ENCODE measurements at places on chromosomes 3 and 15.

DNA sequence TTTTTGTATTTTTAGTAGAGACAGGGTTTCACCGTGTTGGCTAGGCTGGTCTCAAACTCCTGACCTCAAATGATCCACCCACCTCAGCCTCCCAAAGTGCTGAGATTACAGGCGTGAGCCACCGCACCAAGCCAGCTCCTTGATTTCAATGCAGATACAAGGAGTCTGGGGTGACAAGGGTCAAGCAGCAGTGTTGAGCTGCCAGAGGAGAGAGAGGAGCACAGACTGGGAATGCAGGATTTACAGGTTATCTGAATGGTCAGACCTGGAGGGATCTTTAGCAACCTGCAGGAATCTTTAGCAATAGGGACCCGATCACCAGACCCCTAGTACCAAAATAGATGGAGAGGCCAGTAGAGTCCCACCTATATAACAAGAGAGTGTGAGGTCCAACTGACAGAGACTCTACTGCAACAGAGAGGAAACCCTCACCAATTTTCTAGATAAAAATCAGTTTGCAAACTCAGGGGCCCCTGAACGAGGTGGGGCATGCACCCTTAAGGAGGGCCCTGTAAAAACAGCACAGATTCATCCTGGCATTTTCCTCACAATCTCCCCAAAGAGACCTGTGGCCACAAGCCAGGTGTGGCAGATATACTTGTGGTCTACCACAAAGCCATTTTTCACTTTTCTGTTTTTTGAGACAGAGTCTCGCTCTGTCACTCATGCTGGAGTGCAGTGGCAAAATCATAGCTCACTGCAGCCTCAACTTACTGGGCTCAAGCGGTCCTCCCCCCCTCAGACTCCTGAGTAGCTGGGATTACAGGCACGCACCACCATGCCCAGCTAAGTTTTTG lies 10.7 kb upstream of the SHISA5 start:
- no peak for DNase-seq

- no peak for DNase-seq
Measured at GRCh38 chr3:60192297-60193114, 1058.7 kb downstream of the FHIT start.

DNA sequence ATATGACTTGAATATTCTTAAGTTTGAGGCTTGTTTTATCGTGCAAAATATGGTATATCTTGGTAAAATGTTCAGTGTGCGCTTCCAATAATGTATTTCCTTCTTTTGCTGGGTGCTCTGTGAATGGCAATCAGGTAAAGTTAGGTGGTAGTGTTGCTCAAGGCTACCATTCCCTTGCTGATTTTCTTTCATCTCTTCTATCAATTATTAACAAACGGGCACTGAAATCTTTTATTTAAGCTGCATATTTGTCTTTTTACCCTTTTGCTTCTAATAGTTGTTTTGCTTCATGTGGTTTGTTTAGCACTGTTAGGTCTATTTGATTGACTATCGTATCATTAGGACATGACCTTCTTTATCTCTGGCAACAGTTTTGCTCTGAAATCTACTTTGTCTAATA lies 242.3 kb downstream of the CTNNB1 start:
- DNase-seq: no peak

- no peak for DNase-seq
Measured at GRCh38 chr3:37905987-37906674, 44.5 kb downstream of the CTDSPL start.

DNA sequence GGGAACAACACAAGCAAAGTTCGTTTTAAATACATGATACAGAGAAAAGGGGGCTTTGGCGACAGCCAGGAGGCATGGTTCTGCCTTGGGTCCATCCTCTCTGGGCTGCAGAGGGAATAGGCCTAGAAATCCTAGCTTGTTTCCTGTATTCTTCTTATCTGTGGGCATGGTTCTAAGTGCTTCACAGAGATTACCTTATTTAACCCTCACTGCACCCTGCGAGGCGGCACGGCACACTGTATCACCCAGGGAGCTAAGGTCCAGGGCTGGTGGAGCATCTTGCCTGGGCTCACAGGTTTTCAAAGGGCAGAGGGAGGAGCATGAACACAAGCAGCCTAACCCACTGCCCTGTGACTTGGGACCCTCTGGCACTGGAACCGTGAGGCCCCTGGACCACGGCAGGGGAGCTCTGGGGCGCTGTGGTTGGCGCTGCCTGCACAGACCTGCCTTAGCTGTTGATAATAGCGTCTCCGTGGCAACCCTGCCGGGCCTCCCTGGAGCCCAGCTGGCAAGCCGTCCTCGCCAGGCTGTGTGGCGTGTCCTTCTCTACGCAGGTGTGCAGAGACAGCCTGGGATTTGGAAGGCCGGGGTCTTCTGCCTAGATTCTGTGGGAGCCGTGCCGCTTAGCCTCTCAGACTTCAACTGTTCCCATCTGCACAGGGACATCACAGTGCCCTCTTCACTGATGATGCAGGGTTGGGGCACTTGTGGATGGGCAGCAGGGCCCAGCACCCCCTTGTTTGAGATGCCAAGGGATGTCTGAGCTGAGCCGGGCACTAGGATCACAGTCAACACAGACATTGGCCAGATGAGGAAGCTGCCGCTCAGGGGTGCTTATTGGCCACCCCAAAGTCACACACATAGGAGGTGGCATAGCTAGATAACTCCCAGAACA lies 154.6 kb upstream of the TLE3 start:
- no peak for DNase-seq

DNA sequence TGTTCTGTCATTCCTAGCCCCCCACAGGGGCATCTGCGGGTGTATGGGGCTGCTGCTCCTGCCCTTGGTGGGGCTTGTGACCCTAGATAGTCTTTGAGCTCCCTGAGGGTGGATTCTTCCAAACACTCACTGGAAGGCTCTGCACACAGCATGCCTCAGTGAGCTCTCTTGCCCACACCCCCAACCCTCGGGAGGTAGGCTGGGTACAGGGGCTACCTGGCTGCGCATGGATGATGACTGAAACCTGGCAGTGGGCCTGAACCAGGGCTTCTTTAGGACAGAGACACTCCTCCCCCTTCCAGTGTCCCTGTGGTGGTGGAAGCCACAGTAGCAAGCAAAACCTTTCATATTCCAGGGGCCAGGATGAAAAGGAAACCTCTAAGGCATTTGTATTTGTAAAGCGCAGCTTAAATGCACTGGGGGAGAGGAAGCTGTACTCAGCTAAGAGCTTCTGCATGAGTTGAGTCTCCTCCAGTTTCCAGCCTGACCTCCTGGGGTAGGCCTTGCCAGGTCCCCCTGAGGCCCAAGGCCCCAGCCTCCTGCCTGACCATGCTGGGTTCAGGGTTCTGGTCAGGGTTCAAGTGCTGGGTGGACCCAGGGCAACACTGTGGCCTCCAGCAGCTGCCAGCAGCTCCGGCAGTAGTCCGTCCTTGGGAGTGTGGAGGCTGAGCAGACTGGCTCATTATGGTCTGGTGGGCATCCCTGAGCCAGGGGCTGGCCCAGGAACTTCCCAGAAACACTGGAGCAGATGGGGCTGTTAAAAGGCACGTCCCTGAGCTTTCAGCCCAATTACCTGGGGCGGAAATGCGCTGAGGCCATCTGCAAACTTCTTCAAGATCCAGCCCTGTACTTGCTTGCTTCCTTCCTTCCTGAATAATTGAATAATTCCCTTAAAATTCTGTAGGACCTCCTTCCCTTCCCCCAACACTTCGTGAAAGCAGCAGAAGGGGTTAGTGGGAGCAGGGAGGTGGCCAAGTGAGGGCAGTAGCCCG lies 89.7 kb downstream of the HMG20A start:
- DNase-seq: no peak

- DNase-seq: no peak
Measured at GRCh38 chr3:126102530-126102951, 18.6 kb upstream of the SLC41A3 start.

GRCh38 chr3:65811086-65811761 lies 227.5 kb downstream of the MAGI1 start:
- DNase-seq: no peak

DNA sequence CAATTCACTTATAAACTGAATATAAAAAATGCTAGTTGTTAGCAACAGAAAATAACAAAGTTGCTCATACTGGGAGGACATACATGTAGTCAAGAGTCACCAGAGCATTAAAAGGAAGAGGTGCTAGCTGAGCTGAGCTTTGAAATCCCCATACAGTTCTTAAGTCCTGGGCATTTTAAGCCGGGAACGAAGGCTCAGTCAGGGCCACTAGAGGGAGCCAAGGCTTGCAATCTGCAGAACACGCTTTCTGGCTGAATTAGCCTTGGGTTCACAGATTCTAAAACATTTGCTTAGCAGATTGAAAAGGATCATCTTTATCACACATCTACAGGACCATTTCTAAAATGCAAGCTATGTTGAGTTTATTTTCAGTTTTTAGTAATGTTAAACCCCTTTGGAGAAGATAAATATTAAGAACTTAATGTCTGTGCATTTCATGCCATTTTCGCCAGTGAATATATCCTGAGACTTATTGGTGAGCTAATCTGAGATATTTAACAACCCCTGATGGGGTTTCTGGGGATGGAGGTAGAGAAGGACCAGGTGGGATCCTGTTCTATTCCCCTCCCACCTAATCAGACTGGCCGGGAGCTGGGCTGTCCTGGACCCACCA lies 26.3 kb upstream of the MNS1 start:
- DNase-seq: peak; percentile 25

DNA sequence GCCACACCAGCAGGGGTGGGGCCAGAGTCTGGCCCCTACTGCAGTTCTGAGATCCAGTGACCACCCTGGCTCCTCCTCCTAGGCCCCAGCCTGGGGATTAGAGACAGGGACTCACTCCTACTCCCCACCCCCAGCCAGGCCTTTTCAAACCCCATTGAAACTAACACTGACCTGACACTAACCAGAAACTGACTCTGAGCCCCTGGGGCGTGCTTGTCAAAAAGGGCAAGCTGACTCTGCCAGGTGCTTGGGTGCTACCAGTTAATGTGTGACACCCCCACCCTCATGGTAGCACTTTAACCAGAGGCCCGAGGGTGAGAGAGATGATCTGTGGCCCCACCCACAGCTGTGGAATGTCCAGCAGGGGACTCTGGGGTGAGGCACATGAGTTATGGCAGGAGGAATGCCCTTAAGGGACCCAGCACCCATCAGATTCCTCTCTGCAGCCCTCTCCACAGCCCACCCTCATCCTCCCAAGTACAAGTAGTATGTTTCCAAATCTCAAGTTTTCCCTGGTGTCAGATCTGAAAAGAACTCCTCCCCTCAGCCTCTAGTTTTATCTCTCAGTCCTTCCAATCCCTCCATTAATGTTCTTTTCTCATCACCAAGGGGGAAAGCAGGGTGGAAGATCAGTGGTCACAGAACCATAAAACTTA lies 1.4 kb downstream of the PTH1R start:
- no peak for DNase-seq

- no peak for DNase-seq
Measured at GRCh38 chr3:177563792-177564191, 366.5 kb upstream of the TBL1XR1 start.

GRCh38 chr15:25173241-25174028 lies 218.6 kb downstream of the SNRPN start:
- DNase-seq: no peak

DNA sequence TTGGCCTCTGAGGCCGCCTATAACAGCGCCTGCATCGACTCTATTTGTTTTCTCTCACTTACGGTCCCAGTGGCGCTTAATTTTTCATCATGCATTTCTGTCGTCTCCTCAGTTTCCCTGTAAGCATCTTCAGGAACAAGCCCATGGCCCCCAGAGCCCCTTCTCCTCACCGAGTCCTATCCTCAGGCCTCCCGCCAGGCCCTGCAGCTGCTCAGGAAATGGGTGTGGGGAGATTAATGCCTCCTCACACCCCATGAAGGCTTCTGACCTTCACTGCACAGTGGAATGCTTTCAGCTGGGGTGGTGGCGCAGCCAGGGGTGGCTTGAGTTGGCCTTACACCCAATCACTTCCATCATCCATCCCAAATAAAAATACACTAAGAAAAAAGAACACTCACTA lies 260.4 kb downstream of the FAM43A start:
- no peak for DNase-seq

- DNase-seq: no peak
Measured at GRCh38 chr15:73941449-73941848, 15.2 kb downstream of the LOXL1 start.

GRCh38 chr3:181725131-181725731 lies 13.5 kb downstream of the SOX2 start:
- DNase-seq: no peak

- DNase-seq: no peak
Measured at GRCh38 chr15:80953953-80954778, 35.5 kb downstream of the MESD start.

- no peak for DNase-seq
Measured at GRCh38 chr15:31396881-31397560, 70.4 kb downstream of the KLF13 start.

- DNase-seq: no peak
Measured at GRCh38 chr3:13500133-13500885, 20.2 kb downstream of the HDAC11 start.

- DNase-seq: peak; percentile 56
Measured at GRCh38 chr3:16511681-16512434, 1.6 kb downstream of the RFTN1 start.

DNA sequence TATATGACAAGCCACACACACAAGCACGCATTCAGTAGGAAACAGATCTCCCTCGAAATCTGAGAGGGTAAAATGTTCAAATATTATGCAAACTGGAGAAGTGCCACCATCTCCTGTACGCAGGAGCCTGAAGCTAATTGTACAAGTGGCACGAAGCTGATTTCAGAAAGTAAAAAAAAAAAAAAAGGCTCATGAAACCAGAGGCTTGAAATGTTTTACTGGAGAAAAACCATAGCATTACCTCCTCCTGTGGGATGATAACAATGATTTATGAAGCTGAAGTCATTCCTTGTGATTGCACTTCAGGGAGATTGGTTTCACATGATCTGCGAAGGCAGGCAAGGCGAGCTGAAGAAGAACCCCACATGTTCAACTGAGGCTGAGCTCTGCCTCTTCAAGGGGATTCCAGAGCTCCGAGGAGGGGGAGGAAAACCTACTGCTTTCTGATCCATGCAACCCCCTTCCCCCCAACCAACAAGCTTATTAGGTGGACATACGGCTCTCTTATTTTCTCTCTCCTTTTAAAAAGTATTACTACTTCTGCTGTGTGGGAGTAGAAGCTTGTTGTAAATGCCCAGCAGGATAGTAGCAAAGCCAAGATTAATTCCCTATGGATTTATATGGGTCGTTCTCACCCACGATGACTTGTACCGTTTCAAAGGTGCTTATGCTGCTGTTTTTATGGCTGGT lies 101.1 kb downstream of the GREM1 start:
- DNase-seq: no peak

GRCh38 chr15:49902685-49903501 lies 216.1 kb downstream of the ATP8B4 start:
- no peak for DNase-seq

GRCh38 chr15:80596521-80596976 lies 98.6 kb upstream of the ABHD17C start:
- no peak for DNase-seq

DNA sequence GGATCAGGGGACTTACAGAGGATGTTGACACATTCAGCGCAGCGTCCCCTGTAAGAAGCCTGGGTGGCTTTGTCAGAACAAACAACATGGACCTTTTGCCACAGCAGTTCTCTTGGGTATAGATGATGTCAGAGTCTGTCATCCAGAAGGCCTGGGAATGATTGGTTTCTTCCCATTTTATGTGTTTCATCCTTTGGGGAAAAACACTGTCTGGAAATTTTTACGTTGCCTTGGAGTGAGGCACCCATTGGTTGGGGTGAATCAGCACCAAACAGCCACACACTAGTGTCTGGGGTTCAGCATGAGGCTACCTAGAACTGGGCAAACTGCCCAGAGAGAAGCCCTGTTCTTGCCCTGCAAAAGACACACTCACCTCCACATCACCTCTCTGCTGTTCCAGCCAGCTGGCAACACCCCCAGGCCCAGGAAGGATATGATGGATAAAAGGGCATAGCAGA lies 123.0 kb downstream of the FAM43A start:
- no peak for DNase-seq

GRCh38 chr3:143235614-143236204 lies 116.1 kb downstream of the CHST2 start:
- no peak for DNase-seq
